ENCODE measurements at places on chromosomes 11 and 22.
A peak's percentile ranks its signal among the peaks of the same experiment; 100 is the strongest.

DNA sequence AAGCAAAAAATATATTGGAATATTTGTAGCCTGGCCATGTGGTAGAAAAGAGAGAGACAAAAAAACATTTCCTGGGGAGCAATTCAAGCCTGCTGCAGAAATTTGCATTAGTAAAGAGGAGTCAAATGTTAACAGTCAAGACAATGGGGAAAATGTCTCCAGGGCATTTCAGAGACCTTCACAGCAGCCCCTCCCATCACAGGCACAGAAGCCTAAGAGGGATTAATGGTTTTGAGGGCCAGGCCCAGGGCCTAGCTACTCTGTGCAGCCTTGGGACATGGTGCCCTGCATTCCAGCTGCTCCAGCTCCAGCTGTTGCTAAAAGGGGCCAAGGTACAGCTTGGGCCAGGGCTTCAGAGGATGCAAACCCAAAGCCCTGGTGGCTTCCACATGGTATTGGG, 46.8 kb downstream of the PGR start:
- DNase-seq: no peak

DNA sequence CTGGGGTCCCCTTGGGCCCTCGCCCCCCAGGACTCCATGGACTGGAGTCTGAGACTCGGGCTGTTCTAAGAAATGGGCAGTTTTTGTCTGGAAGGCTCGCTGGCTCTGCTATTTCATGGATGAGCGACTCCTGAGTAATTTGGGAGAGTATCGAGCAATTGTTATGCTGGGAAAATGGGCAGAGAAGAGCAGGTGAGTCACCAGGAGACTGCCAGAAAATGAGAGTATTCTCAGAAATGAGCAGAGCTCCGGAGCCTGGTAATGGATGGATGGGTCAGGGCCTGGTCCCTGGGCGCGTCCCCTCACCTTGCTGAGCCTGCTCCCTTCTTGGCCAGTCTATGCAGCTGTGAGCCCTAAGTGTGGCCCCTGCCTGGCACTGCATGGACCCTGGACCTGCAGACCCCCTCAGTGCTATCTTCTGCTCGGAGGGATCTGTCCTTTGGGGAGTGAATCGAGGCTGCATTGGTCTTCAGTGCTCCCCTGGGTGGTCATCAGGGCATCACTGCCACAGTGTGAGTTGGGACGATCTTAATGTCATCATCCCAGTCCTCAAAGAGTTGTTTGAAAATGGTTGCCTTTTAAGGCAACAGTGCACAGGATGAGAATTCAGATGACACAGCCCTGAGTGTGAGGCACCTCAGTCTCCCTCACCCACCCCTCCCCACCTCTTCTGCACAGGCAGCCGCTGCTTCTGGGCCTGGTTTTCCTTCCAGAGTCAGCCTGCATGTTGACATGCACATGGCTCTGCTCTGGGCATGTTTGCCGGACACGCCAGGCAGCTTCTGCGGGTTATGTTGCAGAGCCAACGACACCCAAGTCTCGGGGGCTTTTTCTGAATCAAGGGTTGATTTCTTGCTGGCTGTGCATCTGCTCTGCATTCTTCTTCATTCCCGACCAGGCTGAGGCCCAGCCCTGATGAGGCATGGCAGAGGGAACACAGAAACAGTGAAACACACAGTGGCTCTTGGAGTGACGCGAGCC, 519.0 kb downstream of the TBC1D22A start:
- peak; percentile 61 for DNase-seq

- DNase-seq: no peak
Measured at GRCh38 chr22:47116426-47117341, 354.2 kb downstream of the TBC1D22A start.

GRCh38 chr22:49998718-49999062, 13.9 kb downstream of the IL17REL start:
- no peak for DNase-seq

DNA sequence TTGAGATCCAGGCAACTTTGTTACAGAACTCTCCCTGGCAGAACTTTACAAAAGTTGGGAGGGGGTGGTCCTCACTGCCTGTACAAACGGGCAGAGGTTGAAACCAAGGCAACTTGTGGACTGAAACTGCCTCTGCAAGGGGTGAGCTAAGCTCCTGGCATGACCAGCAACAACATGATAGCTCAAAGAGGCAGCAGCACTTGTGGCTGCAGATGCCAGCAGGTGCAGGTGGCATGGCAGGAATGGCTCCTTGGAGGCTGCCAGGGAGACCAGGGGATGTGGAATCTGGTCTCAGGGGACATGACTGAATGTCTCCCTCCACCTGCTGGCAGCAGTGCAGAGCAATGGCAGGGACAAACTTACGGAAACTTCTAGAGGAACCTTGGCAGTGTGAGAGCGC, 38.8 kb upstream of the PHF21A start:
- DNase-seq: no peak

DNA sequence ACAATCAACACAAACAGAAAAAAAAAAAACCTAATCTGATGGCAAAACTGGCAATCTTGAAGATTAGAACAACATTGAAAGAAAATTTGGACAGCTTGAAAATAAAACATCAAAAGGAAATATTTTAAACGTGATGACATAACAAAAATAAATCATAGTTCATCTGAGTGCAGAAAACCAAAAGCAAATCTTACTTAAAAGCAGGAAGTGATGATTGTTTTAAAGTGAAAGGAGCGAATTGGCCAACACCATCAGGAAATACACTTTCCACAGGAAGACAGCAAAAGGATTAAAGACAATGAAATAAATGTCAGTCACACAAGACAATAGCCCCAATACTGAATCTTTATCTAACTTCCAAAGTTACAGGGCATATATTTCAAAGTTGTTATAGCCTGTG, 696.5 kb upstream of the CHORDC1 start:
- DNase-seq: no peak

GRCh38 chr22:41913842-41914534, 886 bp downstream of the SHISA8 start:
- no peak for DNase-seq

GRCh38 chr22:47355776-47356510, 593.5 kb downstream of the TBC1D22A start:
- DNase-seq: no peak

DNA sequence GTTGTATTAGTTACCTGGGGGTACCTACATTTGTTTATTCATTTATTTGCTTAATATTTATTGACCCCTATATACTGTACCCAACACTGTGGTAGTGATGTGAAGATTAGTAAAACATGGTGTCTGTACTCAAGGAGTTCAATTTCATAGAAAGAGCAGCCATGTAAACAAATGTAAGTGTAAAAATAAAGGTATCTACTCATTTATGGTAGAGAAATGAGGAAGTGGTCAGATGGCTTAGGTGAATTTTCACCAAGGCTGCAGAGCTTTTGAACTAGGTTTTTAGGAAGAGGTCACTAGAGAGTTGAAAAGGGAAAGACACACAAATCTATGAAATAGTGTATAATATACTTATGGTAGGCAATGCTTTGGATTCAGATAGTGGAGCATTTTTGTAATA, 11.1 kb downstream of the CTR9 start:
- no peak for DNase-seq

DNA sequence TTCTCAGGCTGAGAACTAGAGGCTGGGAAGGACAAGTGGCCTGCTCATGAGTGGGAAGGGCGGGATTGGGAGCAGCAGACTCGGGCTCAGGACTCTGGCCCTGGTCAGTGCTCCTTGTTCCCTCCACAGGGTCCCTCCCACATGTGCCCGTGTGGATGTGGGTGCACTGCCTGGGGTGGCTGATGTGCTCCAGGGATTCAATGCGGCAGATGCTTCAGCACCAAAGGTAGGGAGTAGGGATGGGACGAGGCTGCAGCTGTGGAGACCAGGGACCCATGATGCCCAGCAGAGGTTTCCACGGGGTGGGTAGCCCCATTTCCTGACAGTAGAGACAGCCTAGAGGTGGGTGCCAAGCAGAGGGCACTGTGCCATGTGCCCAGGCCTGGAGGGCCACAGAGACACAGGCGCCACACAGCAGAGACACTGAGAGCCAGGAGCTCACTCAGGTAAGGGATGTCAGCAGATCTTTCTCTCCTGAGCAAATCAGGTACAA, 89.5 kb downstream of the GGTLC2 start:
- DNase-seq: no peak
